ENCODE measurements at places on chromosomes 2 and 18.

GRCh38 chr18:38284972-38285371 is 719.4 kb upstream of the CELF4 start:
- no peak for DNase-seq

DNA sequence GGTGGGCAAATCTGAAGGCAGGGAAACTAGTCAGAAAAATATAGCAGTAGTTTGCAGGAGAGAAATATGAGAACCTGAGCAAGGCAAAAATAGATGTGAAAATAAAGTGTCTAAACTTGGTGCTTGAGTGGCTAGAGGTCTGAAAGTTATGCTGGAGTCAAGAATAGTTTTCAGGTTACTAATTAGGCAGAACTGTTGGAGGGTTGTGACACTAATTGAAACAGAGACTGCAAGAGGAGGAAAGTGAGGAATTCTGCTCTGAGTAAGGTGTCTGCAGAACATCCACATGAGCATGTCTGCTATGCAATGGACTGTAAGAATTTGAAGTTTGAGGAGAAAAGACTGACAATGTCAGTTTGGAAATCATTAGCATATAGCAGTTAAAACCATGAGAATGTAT is 444.0 kb upstream of the LRRTM1 start:
- DNase-seq, result no peak

DNA sequence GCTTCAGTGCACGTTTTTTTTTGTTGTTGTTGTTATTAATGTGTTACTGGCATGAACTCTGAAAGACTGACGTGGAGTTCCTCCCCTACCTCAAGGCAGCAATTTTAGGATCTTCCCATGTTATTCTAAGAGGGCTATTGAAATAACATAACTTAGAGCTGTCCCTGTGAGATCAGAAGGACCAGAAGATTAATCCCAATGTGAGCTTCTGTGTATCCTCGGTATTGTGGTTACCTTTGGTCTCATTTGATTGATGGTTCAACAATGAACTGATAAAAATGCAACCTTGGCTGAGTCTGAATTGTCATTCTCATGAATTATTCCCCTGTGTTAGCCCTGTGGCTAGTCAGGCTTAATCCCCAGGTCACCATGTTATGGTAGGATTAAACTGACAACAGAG is 394.1 kb downstream of the TRIB2 start:
- no peak for DNase-seq

GRCh38 chr2:36441816-36442215 is 86.2 kb downstream of the CRIM1 start:
- no peak for DNase-seq

DNA sequence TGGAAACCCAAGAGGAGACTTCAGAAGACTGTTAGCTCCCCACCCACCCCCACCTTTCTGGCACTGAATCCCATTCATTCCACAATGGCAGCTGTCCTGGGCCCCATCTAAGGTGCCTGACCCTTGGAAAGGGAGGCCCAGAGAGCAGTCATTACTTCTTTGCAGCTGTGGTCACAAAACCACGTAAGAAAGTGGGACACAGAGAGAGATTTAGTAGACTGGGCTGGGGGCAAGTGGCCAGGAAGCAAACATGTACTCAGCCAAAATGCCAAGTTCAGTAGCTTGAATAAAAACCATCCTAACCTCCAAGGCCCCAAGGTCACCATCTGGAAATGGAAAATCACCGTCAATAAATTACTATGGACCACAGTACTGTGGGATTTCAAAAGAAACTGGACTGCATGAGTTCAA is 381.4 kb downstream of the TNS1 start:
- DNase-seq, result no peak

- DNase-seq, result no peak
These were observed 121.4 kb downstream of the ZNF236 start for GRCh38 chr18:76943542-76944339.

DNA sequence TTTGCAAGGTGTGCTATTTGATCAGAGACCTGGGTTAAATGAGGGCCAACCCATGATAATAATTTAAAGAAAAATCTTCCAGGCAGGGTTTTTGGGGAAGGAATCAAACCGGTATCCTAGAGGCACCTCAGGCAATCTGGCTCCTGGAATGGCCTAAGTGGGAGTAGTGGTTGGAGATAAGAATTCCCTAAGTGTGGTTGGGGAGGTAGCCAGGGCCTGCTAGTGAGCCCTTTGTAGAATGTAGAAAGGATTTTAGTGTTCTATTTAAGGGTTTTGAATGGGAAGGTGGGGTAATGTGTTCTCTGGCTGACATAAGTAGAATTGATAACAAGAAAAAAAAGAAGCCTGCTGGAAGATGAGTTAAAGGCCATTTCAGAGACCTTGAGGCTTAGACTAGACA is 422.2 kb downstream of the XIRP2 start:
- no peak for DNase-seq

DNA sequence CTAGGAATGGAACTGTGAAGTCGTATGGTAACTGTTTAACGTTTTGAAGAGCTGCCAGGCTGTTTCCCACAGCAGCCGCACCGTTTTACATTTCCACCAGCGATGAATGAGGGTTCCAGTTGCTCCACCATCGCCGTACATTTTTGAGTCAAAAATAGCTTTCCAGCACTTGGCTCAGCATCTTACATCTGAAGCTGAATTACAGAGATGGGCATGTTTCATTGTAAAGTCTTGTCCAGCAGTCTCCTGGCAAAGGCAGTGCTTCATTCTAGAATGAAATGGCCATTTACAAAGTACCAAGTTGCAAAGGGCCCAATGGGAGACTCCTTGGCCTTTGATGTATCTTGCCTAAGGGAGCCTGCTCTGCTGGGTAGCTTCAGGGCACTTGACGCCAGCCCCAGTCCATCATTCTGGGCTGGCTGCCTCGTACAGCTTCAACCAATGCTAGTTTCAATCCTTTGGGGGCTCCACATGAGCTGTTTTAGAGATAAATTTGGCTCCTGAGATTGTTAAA is 45.1 kb downstream of the ATIC start:
- no peak for DNase-seq

DNA sequence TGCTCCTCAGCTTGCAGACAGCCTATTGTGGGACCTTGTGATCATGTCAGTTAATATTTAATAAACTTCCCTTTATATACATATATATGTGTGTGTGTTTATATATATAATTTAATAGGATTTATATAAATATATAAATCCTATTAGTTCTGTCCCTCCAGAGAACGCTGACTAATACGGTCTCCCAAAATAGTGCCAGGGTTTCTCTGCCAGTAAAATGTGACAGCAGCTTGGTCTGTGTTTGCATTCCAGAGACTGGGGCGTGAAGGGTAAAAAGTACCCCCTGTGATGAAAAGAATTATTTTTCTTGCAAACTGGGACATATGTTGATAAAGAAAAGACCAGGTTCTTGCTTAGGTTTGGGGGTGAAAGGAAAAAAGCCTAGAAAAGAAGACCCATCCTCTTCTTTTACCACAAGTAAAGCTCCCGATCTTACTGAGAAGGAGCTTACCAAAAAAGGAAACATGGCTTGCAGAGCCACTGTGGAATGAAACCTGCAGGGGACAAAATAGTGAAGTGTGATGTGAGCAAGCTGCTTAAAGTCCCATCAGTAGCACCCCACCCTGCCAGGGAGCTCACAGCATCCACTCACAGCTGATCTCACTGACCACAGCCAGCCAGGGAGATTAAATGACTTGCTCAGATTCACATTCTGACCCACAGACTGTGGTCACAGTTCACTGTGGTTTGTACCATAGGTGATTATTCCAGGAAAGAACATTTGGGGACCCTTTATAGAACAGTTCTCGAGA is 110.9 kb upstream of the RMP24 start:
- no peak for DNase-seq

- DNase-seq, result no peak
These were observed 120.9 kb upstream of the TTC39C start for GRCh38 chr18:23893653-23894052.

DNA sequence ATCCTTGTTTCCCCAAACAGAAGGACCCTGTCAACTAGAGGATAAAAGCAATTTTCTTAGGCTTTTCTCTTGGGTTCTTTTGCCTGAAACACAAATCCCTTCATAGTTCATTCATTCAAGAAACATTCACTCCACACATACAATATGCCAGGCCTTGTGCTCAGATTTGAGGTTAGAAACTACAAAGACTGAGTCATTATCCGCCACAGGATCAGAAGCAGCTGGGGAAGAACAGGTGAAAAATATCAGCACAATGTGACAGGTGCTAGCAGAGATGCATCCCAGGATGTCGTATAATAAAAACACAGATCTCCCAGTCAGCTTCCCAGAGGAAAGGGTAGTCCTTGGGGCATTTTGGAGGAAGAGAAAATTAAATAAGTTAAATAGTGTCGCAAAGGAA is 172.4 kb downstream of the LRATD1 start:
- no peak for DNase-seq

DNA sequence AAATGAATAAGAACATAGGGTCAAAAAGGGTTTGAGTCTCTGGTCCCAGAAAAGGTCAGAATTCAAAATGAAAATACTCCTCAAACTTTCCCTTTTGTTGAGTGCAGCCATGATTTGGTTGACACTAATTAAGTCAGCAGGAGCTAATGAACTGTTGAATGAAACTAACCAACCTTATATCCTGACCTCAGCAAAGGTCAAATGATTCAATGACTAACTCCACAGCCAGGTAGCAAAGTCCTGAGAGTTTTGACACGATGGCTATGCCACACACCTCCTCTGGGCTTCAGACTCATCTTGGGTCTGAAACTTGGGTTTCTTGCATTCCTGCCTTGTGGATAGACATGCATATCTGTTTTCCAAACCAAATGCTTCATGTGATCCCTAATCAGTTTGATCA is 172.3 kb downstream of the INO80D start:
- no peak for DNase-seq

- no peak for DNase-seq
These were observed 232.7 kb downstream of the CLIP4 start for GRCh38 chr2:29347774-29348461.

GRCh38 chr18:76351961-76352581 is 143.0 kb downstream of the ZNF516 start:
- DNase-seq, result peak; percentile 48

GRCh38 chr2:205699515-205700289 is 17.4 kb downstream of the NRP2 start:
- DNase-seq, result no peak

DNA sequence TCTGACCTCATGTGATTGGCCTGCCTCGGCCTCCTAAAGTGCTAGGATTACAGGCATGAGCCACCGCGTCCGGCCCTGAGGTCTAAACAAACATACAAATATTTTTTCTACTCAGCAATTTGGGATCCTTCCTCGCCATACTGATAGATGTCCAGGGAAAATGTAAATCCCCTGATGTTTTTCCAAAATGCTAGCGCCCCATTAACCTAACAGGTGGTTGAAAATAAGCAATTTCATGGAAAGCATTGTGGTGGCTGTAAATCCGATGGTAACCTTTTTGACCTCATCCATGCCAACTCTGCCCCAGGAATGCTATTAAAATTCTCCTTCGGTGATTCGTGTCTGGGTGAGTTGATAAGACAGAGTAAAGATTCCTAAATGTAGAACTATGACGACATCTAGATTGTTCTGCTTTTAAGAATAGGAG is 19.3 kb downstream of the GEMIN6 start:
- DNase-seq, result no peak

DNA sequence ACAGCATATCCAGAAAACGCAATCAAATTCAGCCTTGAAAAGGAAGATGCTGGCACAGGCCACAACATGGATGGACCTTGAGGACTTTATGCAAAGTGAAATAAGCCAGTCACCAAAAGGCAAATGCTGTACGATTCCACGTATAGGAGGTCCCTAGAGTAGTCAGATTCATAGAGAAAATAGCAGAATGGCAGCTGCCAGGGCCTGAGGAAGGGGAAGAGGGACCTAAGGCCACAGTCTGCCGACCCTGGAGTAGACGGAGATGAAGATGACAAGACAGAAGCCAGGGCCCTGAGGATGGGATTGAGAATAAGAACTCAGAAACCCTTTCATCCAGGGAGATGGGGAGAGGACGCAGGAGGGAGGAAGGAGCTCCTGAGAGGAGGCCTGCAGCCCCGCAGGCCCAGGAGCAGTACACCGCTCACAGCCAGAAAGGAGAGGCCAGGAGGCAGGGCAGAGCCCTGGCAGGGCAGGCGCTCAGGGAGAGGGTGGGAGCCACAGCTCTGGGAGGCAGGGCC is 8.1 kb upstream of the MTERF4 start:
- no peak for DNase-seq

DNA sequence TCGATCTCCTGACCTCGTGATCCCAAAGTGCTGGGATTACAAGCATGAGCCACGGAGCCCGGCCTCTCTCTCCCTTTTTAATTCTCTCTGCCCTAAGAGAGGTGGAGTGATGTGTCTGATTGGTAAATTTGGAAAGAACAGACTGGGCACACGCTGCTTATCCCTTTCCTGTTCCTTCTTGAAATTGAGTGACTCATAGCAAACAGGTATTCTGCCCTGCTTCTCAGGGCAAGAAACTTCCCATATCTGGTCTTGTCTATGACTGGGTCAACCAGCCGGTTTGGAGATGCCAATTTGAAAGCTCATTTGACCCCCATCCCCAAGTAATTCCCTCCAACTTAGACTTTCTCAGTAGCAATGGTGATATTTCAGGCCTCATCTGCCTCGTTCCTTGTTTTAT is 15.0 kb downstream of the LYPD1 start:
- no peak for DNase-seq

- DNase-seq, result no peak
These were observed 35.9 kb downstream of the TMEM18 start for GRCh38 chr2:641164-641871.

DNA sequence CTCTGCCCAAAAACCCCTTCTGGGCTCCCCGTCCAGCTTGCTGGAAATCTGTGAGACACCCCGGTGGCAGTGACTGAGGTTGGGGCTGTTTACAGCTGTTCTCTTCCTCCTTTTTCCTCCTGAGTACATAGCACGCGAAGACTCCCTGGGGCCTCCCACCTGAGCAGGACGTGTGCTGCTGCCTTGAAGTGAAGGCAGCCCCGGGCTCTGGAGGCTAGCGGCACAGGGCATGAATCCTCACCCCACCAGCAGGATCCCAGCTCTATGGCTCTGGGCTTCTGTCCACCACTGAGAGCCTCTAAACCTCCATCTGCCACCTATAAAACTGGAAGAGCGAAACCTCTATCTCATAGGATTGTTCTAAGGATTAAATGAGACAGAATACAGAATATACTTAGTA is 182.5 kb downstream of the TMEM163 start:
- DNase-seq, result no peak

GRCh38 chr2:31785876-31786275 is 205.1 kb upstream of the SRD5A2 start:
- no peak for DNase-seq

GRCh38 chr2:55107436-55107835 is 57.2 kb upstream of the RTN4 start:
- no peak for DNase-seq

- DNase-seq, result no peak
These were observed 172.3 kb downstream of the SMAD7 start for GRCh38 chr18:48778344-48779011.

DNA sequence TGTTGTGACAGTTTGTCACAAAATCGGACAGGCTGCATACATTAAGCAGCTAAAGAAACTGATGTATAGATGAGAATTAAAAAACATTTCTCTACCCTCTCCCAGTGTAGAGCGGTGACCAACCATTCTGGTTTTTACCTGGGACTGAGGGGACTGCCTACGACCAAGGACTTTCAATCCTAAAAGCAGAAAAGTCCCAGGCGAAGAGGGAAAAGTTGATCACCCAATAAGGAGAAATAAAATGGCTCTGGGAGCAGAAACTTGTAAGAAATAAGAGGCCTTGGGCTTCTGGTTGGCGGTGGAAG is 30.9 kb upstream of the YPEL5 start:
- no peak for DNase-seq

- no peak for DNase-seq
These were observed 25.6 kb downstream of the CYTIP start for GRCh38 chr2:157418239-157418641.
